ENCODE measurements at places on chromosomes 1 and 21.

- no peak for DNase-seq
Observed at GRCh38 chr1:161691846-161692245, 15.2 kb upstream of the FCRLA start.

- no peak for DNase-seq
Observed at GRCh38 chr1:201606623-201607022, 67.7 kb downstream of the NAV1 start.

DNA sequence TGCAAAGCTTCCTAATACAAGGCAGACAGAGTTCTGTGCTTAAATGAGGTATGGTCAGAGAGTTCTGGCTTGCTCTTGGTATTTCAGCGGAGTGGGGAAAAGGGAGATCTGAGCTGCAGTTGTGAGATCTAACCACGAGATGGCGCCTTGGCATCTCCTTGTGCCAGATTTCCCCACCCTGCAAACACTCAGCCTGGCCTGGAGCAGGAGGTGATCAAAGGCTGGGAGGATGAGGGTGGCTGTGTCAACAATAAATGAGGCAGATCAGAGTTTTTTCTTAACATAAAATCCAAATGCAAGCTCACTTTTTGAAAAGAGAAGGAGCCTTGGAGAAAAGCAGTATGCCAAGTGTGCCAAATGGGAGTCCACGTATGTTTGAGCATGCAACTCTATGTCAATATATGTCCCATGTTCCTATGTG lies 4.1 kb upstream of the TFAP2E start:
- no peak for DNase-seq

- no peak for DNase-seq
Observed at GRCh38 chr1:44932151-44932550, 54.2 kb downstream of the EIF2B3 start.

GRCh38 chr1:115423776-115424175 lies 85.7 kb upstream of the NGF start:
- DNase-seq, result no peak

- no peak for DNase-seq
Observed at GRCh38 chr1:19222979-19223824, 13.1 kb upstream of the UBR4 start.

All from neuronal stem cell (in vitro differentiated cells).